ENCODE measurements at places on chromosomes 16 and 17.

- no peaks in the 10 kb centered on the region for H3K27me3 ChIP-seq
- DNase-seq: no peak
- H3K36me3 ChIP-seq: peaks cover 1% of the 10 kb centered on the region
- H3K4me1 ChIP-seq: no peaks in the 10 kb centered on the region
Observed at GRCh38 chr17:67617304-67617899, 100.3 kb upstream of the NOL11 start.

DNA sequence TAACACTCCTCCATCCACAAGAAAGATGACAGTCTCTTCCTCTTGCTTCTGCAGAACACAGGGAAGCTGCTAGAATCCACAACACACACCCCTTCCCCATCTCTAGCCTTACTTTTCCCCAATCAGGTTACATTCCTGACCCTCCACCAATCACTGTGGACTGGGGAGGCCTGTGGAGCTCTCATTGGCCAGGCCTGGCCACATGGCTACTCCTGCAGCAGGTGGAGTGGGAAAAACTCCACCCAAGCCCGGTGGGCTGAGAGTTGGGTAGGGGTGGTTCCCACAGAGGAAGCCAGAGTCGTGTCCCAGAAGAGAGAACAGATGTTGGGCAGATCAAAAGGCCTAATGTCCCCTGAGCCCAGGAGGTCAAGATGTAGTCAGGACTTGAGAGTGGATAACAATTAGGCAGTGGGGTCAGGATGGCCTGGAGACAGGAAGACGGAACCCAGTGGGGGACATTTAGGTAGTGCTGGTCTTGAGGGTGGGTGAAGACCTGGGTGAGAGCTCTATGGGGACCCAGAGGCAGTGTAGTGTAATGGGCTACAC, 22.1 kb downstream of the COQ7 start:
- H3K4me1 ChIP-seq: no peaks in the 10 kb centered on the region
- DNase-seq: no peak
- peaks cover 4% of the 10 kb centered on the region for H3K27me3 ChIP-seq
- no peak overlapping the region for H3K4me3 ChIP-seq
- no peak overlapping the region for H3K27ac ChIP-seq

DNA sequence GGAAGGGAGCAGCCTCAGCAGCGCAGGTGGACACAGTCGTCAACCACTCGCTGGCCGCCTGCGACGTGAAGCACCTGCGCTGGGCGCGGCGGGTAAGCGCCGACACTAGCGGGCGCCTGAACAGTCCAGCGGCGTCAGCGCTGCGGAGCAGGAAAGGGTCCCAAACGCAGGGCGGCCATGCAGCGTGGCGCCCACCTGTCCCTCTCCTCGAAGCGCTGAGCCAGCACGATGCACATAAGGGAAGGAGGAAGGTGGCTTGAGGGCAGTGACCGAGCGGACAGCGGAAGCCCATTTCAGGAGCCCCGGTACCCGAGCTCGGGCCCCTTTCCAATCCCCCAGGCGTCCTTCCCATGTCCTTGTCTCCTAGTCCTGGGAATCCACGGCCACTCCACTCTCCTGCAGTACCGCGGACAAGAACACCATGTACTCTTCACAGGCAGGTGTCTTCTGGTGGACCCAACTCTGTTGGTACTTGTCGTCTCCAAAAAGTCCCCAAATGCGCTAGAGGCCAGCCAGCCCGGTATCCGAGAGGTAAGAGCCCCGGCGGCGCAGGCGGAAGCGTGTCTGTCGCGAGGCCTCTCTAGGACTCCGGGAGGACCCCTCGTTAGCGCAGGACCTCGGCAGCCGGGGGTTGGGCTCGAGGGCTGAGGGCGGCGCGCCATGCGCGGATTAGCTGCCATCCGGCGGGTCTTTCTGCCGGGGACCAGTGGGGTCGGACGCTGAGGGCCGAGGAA, 14.4 kb downstream of the ZNF232 start:
- no peaks in the 10 kb centered on the region for H3K27me3 ChIP-seq
- no peak overlapping the region for H3K27ac ChIP-seq
- H3K4me1 ChIP-seq: no peaks in the 10 kb centered on the region
- DNase-seq: peak; percentile 12

GRCh38 chr17:17325228-17325627, 22.1 kb downstream of the NT5M start:
- H3K36me3 ChIP-seq: no peaks in the 10 kb centered on the region
- DNase-seq: no peak
- H3K4me3 ChIP-seq: no peak overlapping the region
- no peaks in the 10 kb centered on the region for H3K4me1 ChIP-seq
- H3K27ac ChIP-seq: no peak overlapping the region

DNA sequence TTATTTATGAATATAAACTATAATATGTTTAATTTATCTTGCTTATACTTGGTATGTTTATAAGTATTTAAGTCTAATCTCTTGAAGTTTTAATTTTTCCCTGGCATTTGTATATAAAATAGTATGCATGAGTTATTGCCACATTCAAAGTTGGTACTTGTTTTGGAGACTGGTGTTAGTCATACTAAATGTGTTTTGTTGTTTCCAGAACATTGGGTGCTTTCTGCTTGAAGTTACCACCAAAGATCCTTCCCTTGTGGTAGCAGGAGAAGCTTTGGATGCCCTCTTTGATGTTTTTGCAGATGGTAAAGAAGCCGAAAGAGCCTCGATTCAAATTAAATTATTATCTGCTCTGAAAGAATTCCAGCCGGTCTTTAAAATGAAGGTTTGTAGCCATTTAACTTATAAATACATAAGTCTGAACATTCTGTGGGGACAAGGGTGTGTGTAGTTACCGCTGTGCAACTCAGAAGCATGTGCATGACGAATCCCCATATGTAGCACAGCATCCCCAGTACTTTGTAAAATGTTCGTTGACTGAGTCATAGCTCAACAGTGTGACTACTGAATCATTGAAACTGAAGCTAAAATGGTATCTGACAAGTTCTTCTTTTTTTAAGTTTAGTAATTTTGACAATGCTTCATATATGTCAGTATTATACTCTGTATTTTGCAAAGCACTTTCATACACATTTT, 36.4 kb downstream of the HEATR3 start:
- no peaks in the 10 kb centered on the region for H3K4me1 ChIP-seq
- H3K27me3 ChIP-seq: no peaks in the 10 kb centered on the region
- H3K4me3 ChIP-seq: no peak overlapping the region
- H3K36me3 ChIP-seq: peaks cover 16% of the 10 kb centered on the region

DNA sequence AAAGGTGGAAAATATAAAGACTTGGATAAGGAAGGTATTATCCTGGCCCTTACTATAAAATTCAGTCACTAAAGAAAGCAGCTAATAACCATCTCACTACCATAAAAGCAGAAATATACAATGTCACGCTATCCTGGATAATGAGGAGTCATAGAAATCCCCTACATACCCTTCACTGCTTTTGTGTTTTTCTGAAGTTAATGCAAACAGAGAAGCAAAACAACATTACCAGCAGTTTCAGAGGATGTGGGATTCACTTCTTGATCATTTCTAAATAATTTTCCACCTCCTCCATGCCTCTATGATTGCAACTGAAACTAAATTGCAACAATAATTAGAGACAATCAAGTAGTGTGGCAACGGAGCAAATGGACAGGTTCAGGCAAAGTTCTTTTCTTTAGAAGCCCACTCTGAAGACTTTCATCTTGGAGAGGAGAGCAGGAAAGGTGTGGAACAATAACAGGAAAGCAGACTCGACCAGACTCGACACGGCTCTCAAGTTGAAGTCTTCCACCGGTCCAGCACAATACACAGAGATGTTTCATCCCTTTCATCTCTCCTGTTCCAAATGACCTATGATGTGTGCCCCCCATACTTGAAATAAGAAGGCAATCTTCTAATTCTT, 10.2 kb downstream of the CYTH1 start:
- peak overlapping the region; percentile 75 for H3K4me3 ChIP-seq
- H3K27me3 ChIP-seq: no peaks in the 10 kb centered on the region
- no peaks in the 10 kb centered on the region for H3K36me3 ChIP-seq

DNA sequence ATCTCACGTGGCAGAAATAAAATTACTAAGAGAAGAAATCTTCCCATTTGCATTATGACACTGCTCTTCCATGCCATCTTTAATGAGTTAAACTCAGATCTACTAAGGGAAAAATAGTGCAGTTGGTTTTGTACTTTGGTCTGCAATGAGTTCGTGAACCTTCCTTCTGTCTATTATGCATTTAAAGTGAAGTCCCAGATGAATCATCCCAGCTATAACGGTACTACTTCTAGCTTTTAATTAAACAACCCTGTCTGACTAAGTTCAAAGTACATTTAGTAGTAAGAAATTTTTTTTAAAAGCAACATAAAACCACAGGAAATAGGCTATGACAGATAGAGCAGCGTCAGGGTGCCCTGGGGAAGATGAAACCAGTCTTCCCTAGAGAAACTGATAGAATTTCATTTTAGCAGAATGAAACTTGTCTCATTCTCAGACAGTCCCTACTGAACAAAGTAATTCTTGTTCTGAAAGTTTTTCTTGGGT, 1.8 kb downstream of the TMIGD1 start:
- peaks cover 13% of the 10 kb centered on the region for H3K27me3 ChIP-seq
- DNase-seq: no peak
- no peaks in the 10 kb centered on the region for H3K36me3 ChIP-seq

- H3K4me1 ChIP-seq: no peaks in the 10 kb centered on the region
- H3K4me3 ChIP-seq: no peak overlapping the region
- H3K27me3 ChIP-seq: peaks cover 8% of the 10 kb centered on the region
- no peak overlapping the region for H3K27ac ChIP-seq
- peaks cover 4% of the 10 kb centered on the region for H3K36me3 ChIP-seq
Observed at GRCh38 chr16:50653633-50654519, 27.2 kb downstream of the SNX20 start.

- H3K4me1 ChIP-seq: no peaks in the 10 kb centered on the region
- no peak overlapping the region for H3K27ac ChIP-seq
- H3K36me3 ChIP-seq: no peaks in the 10 kb centered on the region
- DNase-seq: no peak
- no peak overlapping the region for H3K4me3 ChIP-seq
Observed at GRCh38 chr16:50984688-50985087, 166.4 kb downstream of the SALL1 start.
